Activated CD8-positive, alpha-beta memory T cell treated with anti-CD3 and anti-CD28 coated beads for 1 hour (primary cell): ENCODE measurements at places on chromosomes 4 and X.

GRCh38 chr4:1460967-1461868 is 55.0 kb upstream of the NKX1-1 start:
- DNase-seq = no peak

DNA sequence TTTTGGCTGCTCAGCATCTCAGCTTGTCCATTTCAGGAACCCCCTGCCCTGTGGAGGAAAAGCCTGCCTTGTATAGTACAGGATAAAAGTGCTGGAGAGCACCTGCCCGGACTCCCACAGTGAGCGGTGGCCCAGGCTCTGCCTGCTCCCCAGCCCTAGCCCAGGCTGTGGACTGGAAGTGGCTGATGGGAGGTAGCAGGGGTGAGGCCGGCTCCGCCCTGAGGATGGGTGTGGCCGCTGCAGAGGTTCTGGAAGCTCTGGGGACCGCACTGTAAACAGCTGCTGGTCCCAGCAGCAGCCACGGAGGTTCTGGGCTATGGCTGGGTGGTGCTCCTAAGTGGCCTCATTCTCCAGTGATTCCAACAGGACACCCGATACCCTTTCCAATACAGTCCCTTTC is 56.6 kb upstream of the HELT start:
- no peak for DNase-seq

DNA sequence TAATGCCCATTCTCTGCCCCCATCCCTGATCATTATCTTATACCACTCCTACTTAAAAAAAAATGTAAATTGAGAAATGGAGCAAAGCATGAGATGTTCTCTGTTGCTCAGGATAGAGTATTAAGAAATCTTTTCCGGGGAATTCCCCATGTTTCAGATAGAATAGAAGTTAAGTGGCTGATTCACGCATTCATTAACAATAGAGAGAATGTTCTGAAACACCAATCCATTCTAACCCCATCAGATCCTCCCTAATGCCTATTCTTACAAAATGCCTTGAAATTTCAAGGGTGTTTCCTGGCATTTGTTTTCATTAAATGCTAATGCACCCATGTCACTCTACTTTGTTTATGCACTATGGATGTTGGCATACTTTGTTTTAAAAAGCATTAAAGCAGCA is 101.1 kb downstream of the AREG start:
- DNase-seq = no peak

GRCh38 chr4:114980932-114981708 is 132.3 kb downstream of the NDST4 start:
- DNase-seq = no peak

DNA sequence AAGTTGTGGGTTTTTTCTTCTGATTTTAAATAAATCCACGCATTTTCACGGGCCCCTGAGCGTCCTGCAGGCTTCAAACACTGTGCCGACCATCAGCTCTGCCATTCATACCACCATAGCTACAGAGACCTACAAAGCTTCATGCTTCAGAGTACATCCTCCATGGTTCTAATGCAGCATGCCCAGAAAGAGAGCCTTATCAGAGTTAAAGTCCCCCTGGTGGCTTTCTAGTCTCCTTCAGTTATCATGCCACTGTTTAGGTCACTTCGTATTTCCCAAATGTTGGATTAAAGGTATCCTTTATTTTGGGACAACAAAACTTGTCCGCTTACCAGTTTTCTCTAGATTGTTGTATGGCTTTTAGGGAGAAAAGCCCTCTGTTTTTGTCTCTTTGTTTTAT is 66.7 kb upstream of the VCX2 start:
- DNase-seq = no peak

GRCh38 chr4:77636902-77637301 is 31.3 kb downstream of the CXCL13 start:
- no peak for DNase-seq

- DNase-seq = no peak
Observed at GRCh38 chr4:37646247-37646646, 39.9 kb downstream of the RELL1 start.

GRCh38 chrX:3811331-3812311 is 98.2 kb upstream of the PRKX start:
- DNase-seq = no peak

DNA sequence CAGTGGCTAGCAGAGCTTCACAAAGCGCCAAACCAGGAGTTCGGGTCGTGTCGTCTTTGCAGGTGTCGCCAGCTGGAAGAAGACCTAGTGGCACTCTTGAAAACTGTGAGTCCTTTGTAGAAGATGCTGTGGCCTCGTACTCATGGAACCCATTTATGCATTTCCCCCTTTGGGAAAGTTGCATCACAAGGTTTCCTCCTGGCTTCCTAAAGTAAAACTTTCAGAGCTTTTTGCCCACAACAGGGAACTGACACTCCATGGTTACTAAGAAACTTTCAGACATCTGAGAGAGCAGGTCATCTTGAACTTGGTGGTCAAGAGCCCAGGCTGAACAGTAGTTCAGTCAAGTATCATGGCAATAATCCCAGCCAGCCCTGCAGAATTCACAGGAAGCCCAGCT is 15.9 kb upstream of the NOCT start:
- no peak for DNase-seq

DNA sequence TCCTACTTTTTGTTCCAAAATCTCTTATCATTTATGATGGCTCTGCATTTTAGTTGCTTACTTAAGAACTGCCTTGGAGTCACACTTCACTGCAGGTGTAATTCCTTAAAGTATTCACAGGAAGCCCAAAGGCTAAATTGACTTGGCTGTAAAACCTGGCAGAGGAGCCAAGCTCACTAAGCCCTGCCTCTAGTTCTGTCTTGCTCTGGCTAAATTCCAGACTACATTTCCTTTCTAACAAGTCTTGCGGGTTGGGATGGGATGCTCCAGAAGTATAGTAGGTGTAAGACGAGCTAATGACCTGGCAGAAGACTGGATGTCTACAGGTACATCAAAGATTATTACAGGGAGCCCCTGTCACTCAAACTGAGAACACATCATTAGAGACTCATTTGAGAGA is 924.0 kb upstream of the INTU start:
- DNase-seq = no peak

DNA sequence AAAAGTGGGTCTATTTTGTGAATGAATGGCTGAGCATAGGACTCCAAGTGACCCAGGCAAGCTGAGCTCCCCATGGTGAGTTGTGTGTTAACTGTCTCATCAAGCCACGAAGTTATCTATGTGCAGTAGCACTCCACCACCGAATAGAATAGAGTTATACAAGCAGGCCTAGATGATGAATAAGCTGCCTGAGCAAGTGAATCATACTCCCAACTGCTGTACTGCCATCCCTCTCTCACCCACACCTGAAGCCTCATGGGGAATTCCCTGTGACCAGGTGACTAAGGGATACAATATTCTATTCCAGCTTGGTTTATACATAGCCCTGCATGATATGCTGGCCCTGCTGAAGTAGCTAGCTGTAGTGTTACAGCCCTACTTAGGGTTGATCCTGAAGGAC is 38.7 kb downstream of the KDM5C start:
- no peak for DNase-seq

DNA sequence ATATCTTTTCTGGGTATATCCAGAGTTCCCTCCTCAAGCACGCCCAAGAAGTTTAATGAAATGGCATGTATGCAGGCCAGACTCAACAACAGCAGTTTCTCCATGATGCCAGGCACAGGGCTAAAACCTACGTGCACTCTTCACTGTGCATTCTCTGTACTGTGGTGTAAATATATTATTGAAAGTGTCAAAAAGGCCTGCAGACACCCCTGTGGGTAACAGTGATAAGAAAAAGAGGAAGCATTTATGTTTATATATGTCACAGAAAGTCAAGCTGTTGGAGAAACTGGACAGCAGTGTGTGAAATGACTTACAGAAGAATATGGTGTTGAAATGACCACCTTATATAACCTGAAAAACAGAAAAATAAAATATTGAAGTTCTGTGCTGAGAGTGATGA is 29.6 kb upstream of the DCAF8L1 start:
- no peak for DNase-seq

GRCh38 chrX:15616531-15616930 is 15.8 kb upstream of the ACE2 start:
- no peak for DNase-seq

- DNase-seq = no peak
Observed at GRCh38 chr4:143313521-143313920, 23.2 kb upstream of the GAB1 start.
